ENCODE measurements at places on chromosomes 11 and 22.

- no peak for DNase-seq
Observed at GRCh38 chr11:105713106-105713505, 103.2 kb downstream of the GRIA4 start.

DNA sequence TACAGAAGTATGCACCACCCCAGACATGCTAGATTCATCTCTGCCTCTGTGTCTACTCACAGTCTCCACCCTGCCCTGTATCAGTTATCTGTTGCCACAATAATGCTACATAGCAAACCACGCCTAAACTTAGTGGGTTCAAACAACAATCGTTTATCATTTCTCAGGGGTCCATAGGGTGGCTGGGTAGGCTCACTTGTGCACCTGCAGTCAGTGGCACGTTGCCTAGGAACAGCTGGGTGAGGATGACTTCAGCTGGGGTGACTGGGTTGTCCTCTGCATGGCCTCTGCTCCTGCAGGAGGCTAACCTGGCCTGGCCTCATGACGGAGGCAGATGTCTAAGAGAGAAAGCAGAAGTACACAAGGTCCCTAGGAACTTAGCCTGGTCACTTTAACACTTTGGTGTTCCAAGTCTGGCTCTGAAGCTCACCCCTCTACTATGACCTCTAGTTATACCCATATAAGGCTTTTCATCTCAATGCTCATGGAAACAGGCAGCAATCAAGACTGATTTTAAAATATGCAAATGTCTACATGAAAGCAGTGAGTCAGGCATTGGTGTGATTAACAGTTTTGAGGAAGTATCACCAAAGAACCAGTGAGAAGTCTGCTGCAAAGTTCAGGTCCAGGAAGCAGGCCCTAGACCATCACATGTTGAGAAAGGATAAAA is 10.7 kb downstream of the OLFML1 start:
- DNase-seq: no peak

GRCh38 chr11:62267576-62267975 is 2.4 kb upstream of the SCGB2A2 start:
- DNase-seq: no peak

DNA sequence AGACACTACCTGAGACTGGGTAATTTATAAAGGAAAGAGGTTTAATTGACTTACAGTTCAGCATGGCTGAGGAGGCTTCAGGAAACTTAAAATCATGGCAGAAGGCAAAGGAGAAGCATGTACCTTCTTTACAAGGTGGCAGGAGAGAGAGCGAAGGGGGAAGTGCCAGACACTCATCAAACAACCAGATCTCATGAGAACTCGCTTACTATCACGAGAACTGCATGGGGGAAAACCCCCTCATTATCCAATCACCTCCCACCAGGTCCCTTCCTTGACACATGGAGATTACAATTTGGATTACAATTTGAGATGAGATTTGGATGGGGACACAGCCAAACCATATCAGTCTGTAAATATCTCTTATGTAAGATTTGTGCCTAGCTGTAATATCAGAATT is 50.9 kb upstream of the ATXN10 start:
- no peak for DNase-seq

DNA sequence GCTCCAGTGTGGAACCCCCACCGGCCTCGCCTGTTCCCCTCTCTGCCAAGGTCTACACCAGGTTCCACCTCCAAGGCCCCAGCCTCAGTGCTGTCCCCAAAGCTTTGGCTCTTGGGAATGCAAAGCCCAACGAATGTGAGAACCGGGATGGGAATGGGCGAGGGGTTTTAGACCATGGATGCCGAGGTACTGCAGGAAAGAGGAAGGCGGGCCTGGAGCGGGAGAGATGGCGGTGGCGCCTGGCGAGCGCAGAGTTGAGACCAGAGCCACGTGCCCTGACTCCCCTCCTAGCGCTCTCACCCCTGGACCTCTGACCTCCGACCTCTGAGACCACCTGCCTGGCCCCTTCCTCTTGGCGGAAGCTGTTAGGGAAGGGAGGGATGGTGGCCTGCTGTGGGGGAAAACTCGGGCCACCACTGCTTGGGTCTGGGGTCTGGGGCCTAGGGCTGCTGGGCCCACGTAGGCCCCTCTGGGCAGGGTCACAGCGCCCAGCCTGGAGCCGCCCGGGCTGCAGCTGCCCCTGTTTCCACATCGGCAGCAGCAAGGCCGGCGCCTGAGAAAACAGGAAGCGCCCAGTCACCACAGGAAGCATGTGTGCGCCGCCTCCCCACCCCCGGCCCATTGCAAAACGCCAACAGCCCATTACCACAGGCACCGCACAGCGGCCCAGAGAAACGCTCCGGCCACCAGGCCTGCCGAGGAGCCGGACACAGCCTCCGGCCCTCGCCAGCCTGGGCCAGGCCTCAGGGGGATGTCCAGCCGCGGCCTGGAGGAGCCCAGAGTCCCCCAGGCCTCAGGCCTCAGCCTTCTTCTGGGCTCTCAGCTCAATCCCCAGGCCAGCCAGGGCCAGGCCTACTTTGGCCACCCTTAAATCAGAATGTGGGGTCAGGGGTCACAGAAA is 13.8 kb upstream of the SLC39A13 start:
- peak; percentile 57 for DNase-seq

GRCh38 chr11:129055196-129055595 is 112.5 kb upstream of the TP53AIP1 start:
- DNase-seq: no peak

DNA sequence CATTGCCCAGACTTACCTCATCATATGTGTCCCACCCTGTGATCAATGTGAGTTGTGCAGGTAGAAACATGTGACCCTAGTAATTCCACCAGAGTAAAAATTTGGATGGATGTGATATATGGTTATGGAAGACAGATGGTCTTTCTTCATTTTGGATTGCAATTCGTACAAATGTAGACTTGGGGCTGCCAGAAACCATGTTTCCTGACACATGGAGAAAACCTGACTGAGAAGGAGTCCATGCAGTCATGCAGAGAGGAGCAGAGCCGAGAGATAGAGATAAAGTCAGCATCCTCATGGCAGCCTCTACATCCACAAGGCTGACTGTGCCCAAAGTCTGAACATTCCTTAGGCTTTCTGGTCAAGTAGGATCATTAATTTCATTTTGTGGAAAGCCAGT is 678.1 kb upstream of the KIRREL3 start:
- no peak for DNase-seq

Data from stimulated activated CD4-positive, alpha-beta T cell treated with anti-CD3 and anti-CD28 coated beads, Interleukin-4, amount 100 ng/mL, for 4 hours (primary cell).